NCI-H1436 (cell line): ENCODE measurements at places on chromosomes 12 and 14.

- no peak for DNase-seq
Measured at GRCh38 chr12:116665666-116666304, 72.1 kb downstream of the SPRING1 start.

- no peak for DNase-seq
Measured at GRCh38 chr14:65333943-65334687, 78.4 kb upstream of the FUT8 start.

DNA sequence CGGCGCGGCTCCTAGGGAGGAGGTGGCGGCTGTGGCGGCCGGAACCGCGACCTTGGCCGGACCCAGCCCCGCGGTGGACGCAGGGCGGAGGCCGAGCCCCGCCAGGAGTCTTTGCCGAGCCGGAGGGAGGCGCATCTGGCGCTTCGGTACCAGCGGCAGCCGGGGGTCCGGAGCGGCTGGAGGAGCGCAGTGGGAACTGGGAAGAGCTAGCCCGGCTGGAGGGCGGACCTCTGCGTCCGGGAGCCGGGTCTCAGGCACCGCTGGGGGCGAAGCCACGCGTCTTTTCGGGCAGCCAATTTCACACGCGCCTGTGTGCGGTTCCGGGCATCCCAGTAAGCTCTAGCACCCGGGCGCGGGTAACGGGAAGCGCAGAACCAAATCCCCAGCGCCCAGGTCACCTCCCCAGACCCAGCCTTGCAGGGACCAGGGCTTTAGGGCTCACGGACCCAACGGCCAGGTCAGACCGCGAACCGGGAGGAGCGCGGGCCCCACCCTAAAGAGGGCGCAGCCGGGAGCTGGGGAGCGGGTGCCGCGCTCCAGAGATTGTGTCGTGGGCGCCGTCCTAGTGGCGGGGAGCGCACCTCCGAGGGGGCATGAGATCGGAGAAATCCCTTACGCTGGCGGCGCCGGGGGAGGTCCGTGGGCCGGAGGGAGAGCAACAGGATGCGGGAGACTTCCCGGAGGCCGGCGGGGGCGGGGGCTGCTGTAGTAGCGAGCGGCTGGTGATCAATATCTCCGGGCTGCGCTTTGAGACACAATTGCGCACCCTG, 89.4 kb downstream of the GALNT8 start:
- DNase-seq = no peak

- no peak for DNase-seq
Measured at GRCh38 chr14:99560922-99561683, 42.9 kb downstream of the CCDC85C start.

DNA sequence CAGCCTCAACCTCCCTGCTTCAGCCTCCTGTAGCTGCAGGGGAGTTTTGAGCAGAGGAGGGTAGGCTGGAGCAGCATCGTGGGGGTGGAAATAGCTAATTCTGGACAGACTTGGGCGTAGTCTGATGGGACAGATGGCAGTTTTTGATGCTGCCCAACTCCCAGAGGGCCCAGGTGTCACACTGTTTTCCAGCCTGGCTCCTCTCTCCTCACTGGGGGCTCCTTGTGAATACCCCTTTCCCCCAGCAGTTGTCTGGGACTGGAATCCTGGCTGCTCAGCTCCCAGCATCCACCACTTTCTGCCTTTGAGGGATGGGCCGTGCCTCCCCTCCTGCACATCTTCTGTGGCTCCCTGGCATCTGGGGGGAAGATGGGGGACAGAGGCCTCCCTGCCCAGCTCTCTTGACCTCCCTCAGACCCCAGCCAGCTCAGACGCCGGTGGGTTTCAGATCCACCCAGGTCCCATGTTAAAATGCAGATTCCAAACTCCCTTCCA, 34.0 kb downstream of the SH2B3 start:
- no peak for DNase-seq

DNA sequence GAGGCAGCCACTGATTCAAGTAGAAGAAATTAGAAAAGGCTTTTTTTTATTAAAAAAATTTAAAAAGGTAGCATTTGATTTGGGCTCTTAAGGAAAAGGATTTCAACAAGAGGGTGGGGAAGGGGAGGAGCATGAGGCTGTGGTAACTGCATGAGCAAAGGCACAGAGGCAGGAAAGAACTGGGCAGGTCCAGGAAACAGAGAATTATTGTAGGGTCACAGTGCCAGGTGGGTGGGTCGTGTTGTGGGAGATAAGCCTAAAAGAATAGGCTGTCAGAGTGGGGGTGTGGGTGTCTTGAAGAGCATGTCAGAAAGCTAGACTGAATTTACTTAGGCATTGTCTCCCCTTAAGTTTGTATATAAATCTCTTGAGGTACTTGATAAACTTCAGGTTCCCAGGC, 7.8 kb downstream of the LIMA1 start:
- no peak for DNase-seq

DNA sequence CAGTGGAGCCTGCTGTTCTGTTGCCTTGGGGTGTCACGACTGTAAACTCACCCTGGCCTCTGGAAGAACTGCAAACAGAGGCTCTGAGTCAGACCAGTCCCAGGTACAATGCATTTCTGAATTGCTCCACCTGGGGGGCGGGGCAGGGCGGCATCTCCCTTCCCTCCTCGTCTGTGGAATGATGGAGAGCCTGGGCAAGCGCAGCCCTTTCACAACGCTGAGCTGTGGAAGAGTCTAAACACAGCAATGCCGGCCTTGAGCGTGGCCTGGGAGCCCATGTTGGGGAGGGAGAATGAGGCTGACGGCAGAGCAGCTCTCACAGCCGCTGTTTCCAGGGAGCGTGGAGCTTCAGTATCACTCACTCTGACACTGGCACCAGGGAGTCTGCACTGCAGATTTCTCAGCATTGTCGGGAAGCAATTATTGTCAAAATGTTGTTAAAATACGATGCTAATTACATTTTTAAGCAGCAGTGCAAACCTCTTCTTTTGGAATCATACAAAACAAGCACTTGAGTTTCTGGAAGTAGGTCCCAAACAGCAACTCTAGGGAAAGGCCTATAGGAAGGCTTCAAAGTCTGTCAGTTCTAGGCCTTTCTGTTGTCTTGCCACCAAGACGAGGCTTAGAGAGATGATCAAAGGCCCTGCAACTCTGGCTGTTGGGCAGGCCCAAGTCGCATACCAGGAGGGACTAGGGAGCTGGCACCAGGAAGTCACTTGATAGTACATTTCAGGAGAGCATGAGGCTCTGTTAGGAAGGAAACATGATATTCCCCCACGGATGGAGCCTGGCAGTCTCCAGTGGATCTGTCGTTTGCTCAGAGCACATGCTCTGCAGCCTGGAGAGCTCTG, 244.0 kb upstream of the FKBP4 start:
- DNase-seq = no peak

DNA sequence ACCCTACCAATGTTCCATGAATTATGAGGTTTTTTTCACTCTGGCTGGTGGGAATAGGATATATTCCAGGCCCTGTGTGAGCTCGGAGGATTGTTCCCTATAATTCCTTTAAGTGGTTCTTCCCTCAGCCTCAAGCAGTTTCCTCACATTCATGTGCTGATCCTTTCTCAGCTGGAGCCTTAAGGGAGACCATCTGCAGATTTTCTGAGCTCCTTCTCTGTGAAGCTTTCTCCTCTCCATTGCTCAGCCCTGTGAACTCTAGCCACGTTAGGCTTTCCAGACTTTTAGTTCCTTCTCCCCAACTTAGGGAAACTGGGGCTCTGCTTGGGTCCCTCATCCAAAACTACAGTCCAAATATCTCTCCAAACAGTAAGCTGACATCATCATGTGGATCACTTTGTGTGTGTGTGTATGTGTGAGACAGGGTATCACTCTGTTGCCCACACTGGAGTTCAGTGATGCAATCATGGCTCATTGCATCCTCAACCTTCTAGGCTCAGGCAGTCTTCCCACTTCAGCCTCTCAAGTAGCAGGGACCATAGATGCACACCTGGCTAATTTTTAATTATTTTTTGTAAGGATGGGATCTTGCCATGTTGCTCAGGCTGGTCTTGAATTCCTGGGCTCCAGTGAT, 219.5 kb upstream of the OTX2 start:
- DNase-seq = no peak

DNA sequence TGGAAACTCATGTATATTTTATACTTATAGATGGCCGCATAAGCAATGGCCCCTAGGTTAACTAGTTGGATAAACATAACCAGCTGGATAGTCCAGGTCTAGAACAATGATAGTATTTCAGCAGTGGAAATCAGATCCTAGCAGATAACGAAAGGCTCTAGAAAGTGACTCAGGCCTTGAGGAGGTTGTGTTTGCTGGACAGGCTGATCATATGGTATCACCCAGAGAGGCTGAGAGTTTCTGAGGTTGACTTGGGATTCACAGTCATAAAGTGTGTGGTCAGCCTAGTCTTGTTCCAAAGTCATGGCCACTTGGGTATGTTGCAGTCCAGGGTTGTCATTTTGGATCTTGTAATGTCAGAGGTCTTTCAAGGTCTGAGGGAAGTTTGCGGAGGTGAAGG, 16.8 kb downstream of the FLVCR2 start:
- DNase-seq = no peak

- no peak for DNase-seq
Measured at GRCh38 chr12:106108185-106108835, 30.4 kb downstream of the NUAK1 start.
